Stromal cell of bone marrow (primary cell): ENCODE measurements at places on chromosomes 4 and X.

DNA sequence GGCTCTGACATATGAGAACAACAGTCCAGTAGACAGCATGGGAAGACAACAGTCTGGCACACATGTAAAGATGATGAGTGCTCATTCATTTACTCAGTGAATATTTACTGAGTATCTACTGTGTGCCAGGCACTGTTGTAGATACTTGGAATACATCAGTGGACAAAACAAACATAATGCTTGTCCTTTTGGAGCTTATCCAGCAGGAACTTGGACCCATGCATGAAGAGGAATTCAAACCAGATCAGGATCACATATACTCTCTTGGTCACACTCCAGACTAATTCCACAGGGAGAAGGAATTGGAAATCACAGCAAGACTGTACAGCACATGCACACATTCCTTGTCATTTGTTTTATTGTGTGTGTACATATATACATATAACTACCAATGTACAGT is 217.6 kb upstream of the TTC29 start:
- DNase-seq: no peak

DNA sequence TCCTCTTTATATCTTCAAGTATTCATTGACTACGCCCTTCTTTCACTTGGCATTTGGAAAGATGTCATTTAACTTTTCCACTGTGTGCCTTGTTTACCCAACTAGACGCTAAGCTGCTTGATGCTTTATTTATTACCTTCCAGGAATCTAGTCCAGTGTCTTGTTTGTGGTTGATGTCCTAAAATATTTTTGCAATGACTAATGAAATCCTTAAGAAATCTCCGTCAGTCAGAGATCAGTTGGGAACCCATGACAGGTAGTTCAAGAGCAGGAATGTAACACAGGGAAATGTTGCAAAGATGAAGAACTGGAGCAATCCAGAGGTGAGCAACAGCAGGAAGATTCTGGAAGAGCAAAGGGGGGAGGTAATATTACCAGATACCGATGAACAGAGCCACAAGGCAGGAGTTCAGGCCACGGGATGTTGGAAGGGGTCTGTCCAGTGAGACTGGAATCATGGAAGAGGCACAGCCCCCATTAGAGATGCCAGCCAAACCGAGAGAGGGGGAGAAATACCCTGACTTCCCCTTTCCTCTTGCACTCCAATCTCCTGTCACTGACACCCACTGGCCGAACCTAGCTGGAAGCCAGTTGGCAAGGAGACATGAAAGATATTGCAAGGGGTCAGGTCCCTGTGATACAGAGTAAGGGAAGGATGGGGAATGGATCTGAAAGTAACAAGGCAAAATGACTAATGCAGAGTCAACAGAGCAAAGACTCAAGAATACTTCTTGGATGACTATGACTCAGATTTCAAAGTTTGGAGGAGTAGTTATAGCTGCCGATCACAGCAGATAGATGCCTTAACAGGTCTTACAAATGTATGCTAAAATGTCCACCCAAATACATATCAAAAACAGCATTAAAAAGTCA is 62.7 kb upstream of the PHKA2 start:
- DNase-seq: peak; percentile 22

DNA sequence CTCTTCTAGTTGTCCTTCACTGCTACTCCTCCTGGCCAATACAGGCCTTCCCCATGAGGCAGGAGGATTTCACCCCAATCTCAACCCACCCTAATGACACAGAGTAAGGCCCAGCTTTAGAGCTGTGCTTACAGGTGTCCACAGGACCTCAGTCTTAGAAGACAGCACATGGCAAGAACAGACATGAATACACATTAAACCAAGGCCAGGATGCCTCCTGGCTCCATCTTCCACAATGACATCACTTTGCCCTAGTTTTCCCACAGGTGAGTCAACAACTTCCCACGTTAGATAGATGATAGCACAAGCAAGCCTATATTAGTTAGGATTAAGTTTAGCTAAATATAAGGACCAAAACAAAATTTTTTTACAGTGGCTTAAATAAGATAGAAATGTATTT is 63.8 kb upstream of the NOCT start:
- DNase-seq: no peak

DNA sequence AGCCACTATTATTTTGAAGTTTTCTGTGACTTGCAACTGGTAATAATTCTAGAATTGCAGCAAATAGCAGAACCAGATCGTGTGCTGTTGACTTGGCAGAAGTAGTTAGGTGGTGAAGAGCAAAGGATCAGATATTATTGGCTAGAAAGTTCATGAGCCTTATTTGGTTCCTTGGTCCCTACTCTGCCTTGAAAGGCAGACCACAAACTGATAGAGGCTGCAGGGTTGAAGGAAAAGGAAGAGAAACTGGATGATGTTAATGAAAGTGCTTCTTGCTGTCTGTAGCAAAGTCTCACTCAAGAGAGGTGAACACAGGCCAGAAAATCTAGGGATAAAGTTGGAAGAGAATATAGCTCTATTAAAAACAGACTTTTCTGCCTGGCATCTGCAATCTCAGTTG is 41.2 kb upstream of the RNF150 start:
- DNase-seq: no peak

- no peak for DNase-seq
These were observed 1000.7 kb downstream of the STIM2 start for GRCh38 chr4:27861381-27861787.

DNA sequence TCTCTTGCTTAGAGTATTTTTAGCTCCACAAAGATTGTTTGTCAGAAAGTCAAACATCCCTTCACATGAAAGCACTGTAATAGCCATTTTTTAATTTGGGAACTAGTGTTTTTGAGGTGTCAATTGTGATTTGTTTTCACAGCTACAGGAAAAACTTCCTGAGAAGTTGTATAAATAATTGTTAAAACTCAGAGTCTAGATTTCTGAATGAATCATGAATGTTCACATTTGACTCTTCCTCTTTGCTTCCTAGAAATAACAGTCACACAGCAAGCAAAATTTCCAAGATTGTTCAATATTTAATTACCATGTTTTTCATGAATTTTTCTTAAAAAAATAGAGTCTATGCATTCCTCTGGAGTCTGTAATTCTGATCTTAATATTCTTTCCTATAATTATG is 156.9 kb upstream of the SLC7A11 start:
- DNase-seq: no peak

- no peak for DNase-seq
These were observed at the start of gene TEX13C for GRCh38 chrX:125319646-125320521. Gene TEX13C, plus strand, starts transcription at chrX:125319871. Its CDS starts 249 bp downstream, at chrX:125320120.
